NCI-H1417 (cell line): ENCODE measurements at places on chromosomes 11 and 22.

DNA sequence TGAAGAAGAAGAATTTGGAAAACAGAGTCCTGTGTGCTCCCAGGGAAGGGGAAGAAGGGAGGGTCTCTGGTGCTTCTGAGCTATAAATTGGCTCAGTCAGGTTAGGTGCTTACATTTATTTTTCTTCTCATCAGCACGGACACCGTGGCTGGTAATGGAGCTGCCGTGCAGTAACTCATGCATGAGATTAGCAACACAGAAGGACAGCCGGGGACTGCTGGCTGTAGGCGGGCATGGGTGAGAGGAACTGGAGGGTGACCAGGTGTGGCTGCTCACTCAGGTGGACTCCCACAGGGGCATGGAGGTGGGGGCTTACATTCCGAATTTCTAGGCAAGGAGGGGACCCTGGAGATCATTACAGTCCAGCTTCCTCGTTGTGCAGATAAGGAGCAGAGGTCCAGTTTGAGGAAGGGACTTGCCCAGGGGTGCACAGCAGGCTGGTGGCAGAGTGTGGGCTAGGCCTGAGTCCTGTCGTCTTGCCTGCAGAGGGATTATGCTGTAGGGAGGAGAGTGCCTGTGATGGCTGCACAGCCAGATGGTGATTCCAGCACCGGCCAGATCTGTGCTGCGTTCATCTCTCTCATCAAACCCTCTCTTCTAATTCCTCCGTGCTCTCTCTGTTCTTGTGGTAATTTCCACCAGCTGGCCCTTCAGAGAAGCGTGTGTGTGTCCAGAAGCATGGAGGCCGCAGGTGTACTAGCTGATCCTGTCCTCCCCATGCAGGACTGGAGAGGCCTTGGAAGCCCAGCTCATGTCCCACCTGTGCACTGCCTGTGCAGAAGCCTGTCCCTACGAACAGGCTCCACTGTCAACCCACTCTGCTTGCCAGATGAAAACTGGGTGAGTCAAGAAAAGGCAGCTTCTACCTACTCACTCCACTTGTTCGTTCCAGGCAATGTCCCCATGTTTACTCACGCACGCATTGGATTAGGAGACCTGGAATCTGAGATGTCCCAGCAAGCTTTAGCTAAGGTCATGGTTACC, 78.9 kb downstream of the NTM start:
- DNase-seq, result no peak

DNA sequence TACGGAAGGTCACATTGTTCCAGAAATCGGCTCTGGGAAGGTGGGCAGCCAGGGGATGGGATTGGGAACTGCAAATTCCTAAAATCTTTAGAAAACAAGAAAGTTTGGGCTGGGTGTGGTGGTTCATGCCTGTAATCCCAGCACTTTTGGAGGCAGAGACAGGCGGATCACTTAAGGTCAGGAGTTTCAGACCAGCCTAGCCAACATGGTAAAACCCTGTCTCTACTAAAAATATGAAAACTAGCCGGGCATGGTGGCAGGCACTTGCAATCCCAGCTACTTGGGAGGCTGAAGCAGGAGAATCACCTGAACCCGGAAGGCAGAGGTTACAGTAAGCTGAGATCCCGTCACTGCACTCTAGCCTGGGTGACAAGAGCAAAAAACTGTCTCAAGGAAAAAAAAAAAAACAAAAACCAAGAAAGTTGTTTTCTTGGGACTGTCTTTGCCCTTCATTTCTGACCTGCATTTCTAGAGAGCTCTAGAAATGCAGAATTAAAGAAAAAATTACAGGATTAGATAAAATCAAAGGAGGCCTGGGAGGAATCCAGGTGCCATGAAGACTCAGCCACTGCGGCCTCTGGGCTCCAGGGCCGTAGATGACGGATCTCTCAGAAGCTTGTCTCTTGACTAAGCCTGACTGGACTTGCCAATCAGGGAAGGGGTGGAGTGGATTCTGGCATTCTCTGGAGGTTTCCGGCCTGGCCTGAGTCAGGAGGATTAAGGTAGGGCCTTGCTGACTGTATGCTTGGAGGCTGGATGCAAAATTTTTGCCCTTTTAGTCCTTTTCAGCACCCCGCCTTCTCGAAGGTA, 5.3 kb upstream of the MALAT1 start:
- no peak for DNase-seq

GRCh38 chr11:15334766-15335165, 220.0 kb downstream of the INSC start:
- peak; percentile 60 for DNase-seq

DNA sequence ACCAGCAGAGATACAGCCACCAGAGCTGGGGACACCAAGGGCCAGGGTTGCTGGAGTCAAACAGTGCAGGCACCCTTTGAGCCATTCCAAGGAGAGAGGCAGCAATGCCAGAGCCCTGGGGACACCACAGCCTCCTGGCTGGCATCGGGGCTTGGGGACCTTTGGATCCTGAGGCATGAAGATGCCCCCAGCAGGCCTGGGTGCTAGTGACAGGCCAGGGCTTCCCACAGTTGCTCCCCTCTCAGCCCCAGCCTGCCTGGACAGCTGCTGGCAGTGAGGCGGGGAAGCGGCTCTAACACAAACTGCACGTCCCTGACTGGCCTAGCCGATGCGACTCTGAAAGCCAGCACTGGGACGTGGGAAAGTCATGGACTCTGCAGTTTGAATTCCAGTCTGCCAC, 2.7 kb downstream of the CD5 start:
- no peak for DNase-seq

DNA sequence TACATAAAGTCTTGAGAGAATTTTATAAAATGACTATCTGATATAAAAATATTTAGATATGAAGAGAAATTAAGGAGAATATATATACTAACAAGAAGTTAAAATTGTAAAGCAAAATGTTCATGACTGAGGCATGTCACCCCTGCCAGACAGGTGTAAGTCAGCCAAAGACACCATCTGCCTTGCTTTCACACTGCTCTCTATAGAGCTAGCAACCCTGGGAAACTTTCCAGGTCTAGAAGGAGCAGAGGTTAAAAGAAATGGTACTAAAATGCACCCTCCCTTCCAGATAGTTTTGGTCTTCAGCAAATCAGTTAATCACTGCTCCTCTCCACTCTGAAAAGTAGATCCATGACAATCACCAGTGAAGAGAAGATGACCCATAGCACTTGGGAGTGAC, 16.5 kb downstream of the PPP2R1B start:
- no peak for DNase-seq

- DNase-seq, result no peak
These were observed 35.6 kb downstream of the LIMK2 start for GRCh38 chr22:31247726-31248125.

GRCh38 chr11:111977146-111978027, 40.2 kb downstream of the DIXDC1 start:
- peak; percentile 8 for DNase-seq

DNA sequence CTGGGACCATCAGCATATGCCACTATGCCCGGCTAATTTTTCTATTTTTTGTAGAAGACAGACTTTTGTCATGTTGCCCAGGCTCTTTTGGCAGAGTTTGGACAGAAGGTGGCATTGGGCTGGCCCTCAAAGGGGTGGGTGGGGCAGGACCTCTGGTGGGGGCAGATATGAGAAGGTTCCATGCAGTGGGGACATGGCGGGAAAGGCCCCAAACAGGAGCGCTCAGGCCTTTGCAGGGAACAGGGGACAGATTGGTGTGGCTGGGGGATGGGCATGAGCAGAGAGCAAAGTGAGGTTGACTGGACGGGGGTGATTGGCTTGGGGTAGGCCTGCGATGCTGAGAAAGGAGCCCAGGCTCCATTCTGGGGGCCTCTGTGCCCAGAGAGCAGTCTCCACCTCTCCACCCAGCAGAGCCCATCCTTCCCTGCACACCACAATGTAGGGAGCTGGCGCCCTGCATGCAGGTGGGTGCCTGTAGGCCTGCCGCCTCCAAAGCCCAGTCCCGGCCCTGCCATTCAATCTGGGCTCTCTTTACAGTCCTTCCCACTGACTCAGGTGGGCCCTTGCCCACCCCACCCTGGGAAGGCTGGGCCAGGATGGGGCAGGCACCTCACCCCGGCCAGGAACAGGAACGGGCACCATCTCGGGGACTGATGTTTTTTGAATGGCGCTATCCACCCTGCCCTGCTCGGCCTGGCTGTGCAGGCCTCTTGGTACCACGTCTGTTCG, 98.7 kb downstream of the MORC2 start:
- no peak for DNase-seq
